Pons (tissue), 1 donor: ENCODE measurements at places on chromosomes 2 and 18.
A peak's percentile ranks its signal among the peaks of the same experiment; 100 is the strongest.

- no peak for DNase-seq
These were observed 23.9 kb downstream of the EIF2AK2 start for GRCh38 chr2:37132914-37133313.

GRCh38 chr2:10452312-10452711 lies 4.2 kb upstream of the ODC1 start:
- DNase-seq: no peak

DNA sequence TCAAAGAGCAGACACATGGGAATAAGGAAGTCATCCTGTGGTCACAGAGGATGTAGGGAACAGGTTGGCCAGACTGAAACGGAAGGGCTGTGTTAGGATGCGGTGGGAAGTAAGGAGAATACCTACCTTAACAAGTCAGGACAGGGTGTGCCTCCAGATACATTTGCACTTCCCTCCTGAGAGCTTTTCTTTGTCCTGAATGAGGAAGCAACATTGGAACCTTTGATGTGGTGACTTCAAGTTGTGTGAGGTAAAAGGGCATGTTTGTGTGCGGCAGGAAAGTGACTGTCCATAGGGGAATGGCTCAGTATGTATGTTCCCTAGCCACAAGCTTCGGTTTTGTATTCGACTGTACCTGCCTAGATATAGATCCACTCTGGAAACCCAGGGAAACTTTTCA lies 24.9 kb upstream of the LRRTM1 start:
- DNase-seq: no peak

- peak; percentile 51 for DNase-seq
These were observed 118.5 kb downstream of the GALNT3 start for GRCh38 chr2:165675551-165675968.

DNA sequence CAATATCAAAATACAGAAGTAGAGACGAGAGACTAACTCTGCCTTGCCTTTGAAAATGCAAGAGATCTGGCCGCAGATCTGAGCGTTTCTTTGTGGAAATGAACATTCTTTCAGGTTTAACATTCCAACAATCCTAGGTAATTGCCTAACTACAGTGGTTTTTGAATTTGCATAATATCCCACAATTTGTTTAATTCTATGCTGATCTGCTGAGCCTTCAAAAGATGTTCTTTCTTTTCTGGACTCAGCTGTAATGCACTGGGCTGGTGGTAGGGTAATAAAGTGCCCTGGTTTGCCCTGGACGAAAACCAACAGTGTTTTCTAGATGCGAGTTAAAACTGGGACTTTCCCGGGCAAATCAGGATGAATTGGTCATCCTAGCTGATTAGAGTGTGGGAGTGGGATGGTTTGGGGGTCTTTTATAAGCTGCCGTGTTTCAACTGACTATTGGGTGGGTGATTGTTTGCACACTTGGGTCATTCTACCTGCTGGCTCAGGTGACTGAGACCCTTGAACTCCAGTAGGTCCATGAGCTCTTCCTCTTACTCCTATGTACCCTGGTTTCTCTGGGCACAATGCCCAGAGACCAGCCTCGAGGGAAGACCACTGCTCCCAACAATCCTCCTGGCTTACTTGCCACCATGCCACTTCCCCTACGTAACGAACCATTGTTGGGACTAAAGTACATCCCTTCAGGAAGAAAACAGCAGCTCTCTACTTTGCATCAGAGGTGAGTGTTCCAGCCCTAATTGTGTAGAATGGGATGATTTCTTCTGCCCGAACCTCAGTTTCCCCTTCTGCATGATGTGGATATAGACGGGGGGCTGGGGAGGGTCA lies 3.4 kb upstream of the PAX8 start:
- no peak for DNase-seq

GRCh38 chr18:47558110-47558750 lies 306.8 kb upstream of the SKOR2 start:
- no peak for DNase-seq

GRCh38 chr2:241729868-241730267 lies 4.6 kb upstream of the D2HGDH start:
- no peak for DNase-seq

GRCh38 chr2:238494573-238494961 lies 67.8 kb downstream of the ASB1 start:
- DNase-seq: no peak

GRCh38 chr2:44546459-44547127 lies 184.8 kb downstream of the CAMKMT start:
- no peak for DNase-seq

GRCh38 chr2:99660616-99661406 lies 171.0 kb upstream of the REV1 start:
- peak; percentile 72 for DNase-seq

DNA sequence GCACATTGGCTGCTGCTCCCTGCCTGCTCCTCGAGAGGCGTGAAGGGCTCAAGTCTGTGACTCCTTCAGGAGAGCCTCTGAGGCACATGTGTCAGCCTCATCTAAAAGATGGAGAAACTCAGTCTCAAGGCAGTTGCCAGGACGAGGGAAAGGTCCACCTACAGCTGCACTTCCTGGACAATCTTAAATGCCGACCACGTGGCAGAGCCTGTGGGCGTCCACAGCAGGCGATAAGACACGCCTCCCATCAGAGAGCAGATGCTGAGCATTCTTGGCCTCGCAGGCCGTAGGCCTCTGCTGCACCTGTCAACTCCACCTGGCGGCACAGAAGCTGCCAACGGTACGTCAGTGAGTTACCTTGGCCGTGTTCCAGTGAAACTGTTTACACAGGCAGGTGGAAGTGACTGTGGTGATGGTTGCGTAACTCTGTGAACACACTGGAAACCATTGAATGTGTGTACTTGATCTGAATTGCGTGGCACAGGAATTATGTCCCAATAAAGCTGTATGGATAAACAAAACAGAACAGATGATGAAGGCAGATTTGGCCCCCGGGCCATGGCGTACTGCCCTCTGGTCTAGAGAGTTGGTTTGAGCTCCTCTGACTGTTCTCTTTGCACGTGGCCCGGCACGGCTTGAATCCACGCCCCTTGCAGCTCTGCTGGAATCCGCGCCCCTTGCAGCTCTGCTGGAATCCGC lies 114.5 kb downstream of the RNF144A start:
- peak; percentile 41 for DNase-seq

GRCh38 chr2:47636596-47637264 lies 146.2 kb upstream of the MSH6 start:
- DNase-seq: no peak

GRCh38 chr18:63869851-63870250 lies 17.7 kb upstream of the SERPINB2 start:
- no peak for DNase-seq

GRCh38 chr2:127407091-127407490 lies 11.1 kb upstream of the PROC start:
- no peak for DNase-seq

DNA sequence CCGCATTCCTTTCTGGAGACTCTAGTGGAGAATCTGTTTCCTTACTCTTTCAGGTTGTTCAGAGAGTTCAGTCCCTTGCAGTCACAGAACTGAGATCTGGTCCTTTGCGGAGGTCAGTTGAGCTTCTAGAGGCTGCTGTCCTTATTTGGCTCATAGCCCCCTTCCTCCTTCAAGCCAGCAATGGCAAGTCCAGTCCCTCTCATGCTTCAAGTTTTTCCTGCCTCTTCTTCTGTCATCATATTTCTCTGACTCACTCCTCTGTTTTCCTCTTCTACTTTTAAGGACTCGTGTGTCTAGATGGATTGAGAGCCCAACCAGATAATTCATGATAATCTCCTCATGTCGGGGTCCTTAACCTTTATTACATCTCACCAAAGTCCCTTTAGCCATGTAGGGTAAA lies 173.5 kb upstream of the FOSL2 start:
- no peak for DNase-seq

DNA sequence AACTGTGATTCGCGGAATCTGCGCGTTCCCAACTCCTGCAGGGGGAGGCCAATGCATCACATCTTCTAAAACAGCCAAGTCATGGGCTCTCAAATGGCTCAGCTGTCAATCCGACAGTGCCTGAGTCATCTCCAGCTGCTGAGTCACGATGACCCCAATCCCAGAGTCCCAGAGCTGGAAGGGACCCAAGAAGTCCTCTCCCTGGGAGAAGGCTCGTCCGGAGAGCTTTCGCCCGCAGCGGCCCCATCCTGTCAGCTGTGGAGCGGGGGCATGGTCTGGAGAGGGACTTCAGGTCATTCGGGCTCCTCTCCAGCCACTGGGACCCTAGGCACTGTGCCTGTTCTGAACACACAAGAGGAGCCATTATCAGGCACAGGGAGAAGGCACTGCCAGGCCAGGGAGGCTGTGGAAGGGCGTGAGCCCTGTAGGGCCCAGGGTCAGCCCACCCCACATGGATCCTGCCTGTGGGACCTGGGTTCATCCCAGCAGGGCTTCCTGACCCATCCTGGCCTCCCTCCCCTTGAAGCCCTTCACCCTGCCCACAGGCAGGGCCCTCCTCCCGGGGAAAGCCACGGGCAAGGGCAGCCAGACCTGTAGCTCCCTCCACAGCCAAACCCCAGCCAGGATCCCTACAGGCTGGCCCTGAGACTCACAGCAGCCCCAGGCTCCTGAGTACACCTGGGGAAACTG lies 47.6 kb upstream of the GPC1 start:
- peak; percentile 62 for DNase-seq

DNA sequence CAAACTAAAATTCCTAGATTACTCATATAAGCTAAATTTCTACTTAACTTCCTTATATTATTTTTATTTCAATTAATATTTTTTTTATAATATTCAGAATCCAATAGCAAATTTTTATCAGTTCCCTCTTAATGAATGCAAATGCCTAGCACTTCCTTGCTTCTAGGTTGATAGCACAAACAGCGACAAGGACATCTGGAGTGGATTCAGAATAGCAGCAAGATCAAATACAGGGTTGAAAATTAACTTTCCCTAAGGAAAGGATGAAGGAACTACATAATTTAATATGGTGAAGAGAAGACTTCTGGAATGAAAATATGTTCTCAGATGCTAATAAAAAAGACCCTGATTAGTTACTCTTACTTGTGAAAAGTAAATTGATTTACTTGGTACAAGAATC lies 64.5 kb downstream of the PIGN start:
- no peak for DNase-seq

DNA sequence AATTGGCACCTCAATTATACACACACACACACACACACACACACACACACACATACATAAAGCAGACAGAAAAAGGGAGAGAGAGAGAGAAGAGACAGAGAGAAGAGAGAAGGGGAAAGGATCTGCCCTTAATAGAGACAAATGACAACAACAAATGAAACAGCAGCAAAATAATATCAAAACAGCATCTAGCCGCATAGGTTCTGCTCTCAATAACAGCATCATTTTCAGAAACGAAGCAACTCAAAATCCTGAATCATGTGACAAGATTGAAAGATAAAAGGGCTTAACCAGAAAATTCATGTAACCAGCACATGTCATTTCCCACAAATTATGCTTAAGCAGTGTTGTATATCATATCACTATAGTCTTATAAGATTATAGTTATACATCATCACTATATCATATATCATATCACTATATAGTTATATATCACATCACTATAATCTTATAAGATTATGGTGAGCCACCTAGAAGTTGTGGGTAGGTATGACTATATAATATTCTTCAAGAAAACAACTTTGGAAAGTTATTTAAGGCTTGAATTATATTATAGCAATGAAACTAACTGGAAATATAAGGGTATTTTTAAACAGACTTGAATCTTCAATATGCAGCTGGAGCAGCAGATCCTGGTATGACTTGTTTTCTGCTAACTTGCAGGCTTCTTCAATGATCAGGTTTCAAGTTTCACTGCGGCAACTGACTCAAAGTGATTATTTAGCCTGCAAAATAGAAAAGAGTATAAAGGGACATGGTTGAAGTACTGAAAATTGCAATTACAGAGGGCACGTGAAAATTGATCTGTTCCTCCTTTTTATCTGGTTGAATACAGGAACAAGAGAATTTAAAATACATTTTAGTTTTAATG lies 16.1 kb upstream of the VPS54 start:
- no peak for DNase-seq

DNA sequence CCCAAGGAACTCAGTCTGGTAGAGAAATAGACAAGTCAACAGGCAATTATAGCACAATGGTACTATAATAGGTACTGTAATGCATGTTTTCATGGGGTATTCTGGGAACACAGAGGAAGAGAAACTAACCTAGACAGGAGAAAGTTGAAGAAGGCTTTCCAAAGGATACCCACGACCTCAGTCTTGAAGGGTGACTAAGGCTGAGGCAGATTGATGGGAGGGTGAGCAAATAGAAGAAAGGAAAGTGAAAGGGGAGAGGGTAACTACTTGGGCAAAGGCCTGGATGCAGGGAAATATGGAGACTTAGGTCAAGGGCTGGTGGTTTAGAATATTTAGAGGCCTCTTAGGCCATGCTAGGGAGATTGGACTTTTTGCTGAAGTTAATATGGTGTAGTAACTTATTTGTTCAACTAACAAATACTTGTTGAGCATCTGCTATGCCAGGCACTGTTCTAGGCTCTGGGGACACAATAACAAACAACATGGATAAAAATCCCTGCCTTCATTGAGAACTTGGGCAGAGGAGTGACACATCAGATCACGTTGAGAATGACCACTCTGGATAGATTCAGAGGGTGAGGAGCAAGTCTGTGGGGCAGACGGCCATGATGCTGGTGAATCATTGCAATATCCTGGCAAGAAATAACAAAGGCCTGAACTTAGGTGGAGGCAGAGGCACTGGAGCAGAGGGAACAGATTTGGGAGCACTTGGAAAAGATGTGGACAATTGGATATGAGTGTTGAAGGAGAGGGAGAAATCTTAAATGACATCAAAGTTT lies 56.4 kb downstream of the PLB1 start:
- DNase-seq: no peak

DNA sequence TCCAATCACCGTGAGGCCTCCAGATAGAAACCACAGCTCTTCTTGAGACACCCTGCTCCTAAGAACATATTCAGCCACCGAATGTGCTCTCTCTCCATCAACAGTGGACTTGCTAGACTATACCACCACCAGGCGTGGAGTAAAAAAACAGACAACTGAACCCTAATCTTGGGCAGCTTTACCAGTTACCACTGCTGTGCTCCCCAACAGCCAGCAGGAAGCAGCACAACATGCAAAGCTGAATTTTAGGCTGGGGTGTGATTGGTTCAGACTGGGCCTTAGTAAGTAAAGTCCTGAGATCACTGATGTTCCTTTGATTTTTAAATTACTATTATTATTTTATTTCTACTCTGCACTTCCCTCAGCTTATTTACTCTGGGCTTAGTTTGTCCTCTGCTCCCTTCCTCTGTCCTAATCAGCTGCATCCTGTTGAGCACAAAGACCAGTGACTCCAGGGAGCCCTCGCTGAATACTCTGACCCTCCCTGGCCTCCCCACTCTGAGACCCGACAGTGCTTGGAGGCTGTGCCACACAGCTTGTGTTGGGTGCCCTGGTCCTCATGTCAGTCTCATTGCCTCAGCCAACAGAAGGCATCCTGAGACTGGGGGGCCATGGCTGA lies 21.9 kb downstream of the MRPL35 start:
- peak; percentile 55 for DNase-seq

GRCh38 chr2:225602205-225602604 lies 202.7 kb downstream of the NYAP2 start:
- DNase-seq: no peak

DNA sequence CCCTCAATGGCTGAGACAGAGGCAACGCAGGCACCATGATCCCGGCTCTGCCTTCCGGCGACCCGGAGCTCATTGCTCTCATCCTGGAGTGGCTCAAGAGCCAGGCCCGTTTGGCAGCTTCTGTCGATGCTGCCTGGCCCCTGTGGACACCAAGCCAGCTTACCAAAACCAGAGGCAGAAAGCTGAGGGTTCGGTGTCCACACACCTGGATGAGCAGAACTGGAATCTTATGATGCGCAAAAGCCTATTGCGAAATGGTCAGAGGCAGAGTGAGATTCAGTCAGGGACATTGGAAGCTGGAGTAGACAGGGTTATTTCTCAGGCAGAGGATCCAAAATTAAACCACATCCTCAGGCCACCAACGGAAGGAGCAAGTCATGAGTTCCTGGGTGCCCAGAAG lies 34.9 kb upstream of the TGIF1 start:
- DNase-seq: no peak
